ENCODE measurements at places on chromosomes 5 and 9.

DNA sequence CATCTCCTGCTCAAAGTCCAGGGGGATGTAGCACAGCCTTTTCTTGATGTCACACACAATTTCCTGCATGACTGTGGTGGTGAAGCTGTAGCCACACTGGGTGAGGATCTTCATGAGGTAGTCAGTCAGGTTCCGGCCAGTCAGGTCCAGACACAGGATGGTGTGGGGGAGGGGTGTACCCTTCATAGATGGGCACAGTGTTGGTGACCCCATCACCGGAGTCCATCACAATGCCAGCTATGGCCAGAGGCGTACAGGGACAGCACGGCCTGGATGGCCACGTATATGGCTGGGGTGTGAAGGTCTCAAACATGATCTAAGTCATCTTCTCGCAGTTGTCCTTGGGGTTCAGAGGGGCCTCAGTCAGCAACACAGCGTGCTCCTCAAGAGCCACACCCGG lies 19.7 kb upstream of the SPZ1 start:
- no peak for DNase-seq

GRCh38 chr9:121700165-121700831 lies 48.9 kb downstream of the DAB2IP start:
- DNase-seq: no peak

GRCh38 chr5:64576250-64576649 lies 70.4 kb downstream of the RGS7BP start:
- no peak for DNase-seq

DNA sequence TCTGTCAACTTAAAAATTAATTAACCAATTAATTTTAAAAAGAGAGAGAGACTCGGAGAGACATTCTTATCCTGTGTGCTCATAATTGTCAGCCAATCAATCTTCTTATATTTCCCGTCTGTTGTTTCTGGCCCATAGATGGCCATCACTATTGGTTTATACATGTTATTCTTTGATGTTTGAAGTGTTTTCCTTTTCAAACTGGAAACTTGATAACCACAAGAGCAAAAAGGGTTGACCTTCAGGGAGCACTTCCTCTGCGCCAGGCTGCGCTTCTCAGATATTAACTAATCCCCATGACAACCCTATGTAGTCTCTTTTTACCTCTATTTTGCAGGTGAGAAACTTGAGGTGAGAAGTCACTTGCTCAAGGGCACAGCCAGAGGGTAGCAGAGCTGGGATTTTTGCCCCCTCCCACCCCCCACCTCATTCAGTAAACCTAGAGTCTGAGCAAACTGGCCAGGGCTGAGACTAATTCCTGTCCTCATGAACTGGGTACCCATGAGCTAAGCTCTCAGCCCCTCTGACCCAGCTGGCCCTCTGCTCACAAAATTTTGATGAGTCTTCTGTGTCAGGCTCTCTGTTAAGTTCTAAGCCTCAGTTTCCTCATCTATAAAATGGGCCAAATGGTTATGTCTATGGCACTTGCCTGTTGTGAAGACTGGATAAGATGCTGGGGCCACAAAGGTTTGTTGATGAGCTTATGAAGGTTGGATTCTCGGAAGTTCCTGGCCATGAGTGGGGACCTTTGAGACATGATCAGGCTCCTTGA lies 86.0 kb upstream of the SH3PXD2B start:
- no peak for DNase-seq

DNA sequence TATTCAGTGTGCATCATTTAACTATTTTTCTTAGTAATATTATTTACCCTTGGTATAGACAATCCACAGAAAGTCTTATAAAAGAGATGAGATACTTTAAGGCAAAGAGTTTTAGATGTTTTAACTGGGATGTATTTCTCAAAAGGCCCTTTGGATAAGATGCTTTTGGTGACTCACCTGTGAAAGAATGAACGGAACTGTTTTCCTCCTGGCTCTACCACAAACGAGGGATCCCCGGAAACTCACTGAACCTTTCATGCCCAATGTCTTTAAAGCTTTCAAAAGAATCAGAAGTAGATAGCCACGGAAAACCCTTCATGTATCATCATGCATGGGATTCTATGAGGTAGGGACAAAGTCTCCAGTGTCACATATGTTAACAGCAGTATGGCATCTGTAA lies 1.6 kb downstream of the ZNF782 start:
- DNase-seq: no peak

GRCh38 chr9:121296213-121297127 lies 28.5 kb downstream of the GSN start:
- no peak for DNase-seq

DNA sequence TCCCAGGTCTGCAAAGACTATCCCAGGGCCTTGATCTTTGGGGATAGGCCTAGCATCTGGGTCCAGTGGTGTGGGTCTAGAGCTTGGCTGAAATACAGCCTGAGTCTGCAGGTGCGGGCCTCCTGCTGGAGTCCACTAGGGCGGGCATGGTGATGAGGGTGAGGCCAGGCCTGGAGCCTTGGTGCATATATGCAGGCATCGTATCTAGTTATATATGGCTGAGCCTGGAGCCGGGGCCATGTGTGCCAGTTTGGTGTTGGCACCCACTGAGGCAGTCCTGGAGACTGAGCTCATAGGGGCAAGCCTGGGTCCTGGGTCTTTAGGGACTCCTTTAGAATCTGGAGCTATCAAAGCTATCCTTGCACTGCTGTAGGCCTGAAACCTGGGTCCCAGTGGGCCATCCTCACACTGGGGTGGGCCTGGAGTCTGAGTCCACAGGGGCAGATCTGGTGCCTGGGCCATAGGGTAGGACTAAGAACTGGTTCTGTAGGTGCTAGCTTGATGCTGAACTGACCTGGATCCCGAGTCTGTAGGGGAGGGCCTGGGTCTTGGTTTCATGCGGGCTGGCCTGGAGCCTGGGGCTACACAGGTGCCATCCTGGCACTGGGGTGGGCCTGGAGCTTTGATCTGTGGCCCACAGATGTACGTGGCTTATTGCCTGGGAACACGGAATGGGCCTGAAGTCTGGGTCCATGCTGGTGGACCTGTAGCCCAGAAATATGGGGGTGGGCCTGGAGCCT lies 346.5 kb upstream of the MEF2C start:
- no peak for DNase-seq

GRCh38 chr9:70525519-70525918 lies 111.1 kb upstream of the KLF9 start:
- DNase-seq: no peak

DNA sequence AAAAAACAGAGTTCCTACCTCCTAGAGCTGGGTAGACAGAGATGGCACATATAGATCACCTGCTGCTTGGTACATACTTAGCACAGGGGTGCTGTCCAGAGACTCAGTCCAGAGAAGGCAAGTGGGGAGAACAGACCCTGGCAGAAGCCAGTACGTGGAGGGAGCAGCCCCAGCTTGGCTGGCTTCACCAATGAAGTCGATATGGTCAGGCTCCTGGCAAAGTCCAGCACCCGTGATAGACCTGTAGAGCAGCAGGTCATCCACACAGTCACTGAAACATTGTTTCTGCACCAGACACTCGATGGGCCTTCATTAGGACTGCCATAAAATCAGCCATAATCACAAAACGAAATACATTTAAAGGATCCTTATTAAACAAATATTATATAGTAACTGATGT lies 45.8 kb downstream of the WHRN start:
- no peak for DNase-seq

DNA sequence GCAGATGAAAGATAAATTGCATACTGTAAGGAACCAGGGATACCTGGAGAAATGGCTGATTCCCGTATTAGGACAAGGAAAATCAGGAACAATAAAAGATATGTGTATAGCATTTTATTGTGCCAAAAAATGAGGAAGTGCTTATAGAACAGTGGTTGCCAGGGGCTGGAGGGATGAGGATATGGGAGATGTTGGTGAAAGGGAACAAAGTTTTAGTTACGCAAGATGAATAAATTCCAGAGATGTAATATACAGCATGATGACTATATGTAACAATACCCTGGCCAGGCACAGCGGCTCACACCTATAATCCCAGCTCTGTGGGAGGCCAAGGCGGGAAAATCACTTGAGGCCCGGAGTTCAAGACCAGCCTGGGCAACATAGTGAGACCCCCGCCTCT lies 101.8 kb downstream of the CDK5RAP2 start:
- no peak for DNase-seq

- DNase-seq: no peak
Observed at GRCh38 chr9:88342246-88342645, 46.0 kb upstream of the SPIN1 start.

DNA sequence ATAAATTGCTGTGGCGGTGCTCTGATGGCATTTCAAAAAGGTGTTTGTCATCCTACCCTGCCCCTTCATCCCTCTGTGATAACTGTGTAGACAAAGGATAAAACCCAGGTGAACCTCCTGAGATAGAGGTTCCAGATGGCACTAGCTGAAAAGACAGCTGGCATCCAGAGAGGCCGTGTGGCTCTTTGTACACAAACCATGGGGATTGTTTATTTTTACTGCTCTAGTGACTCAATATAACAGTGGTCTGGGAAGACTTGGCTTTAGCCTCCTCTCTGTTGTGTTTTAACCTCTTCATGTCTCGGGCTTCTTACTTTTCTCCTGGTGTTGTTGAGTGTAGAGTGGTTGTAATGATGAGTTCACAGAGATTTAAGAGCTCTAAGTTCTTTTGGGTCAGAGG lies 48.8 kb downstream of the SH3GL2 start:
- no peak for DNase-seq
